ENCODE measurements at places on chromosomes 1 and 21.

GRCh38 chr1:50416553-50417453 lies 6.4 kb downstream of the DMRTA2 start:
- H3K27ac ChIP-seq, result no peak overlapping the region
- DNase-seq, result no peak
- H3K4me1 ChIP-seq, result no peaks in the 10 kb centered on the region
- H3K4me3 ChIP-seq, result no peak overlapping the region

GRCh38 chr1:204782118-204782700 lies 88.5 kb upstream of the NFASC start:
- H3K4me1 ChIP-seq, result no peaks in the 10 kb centered on the region
- no peaks in the 10 kb centered on the region for H3K36me3 ChIP-seq
- no peaks in the 10 kb centered on the region for H3K27me3 ChIP-seq
- no peak overlapping the region for H3K4me3 ChIP-seq
- H3K27ac ChIP-seq, result no peak overlapping the region

- H3K36me3 ChIP-seq, result no peaks in the 10 kb centered on the region
- no peaks in the 10 kb centered on the region for H3K4me1 ChIP-seq
- no peak overlapping the region for H3K4me3 ChIP-seq
- no peak for DNase-seq
- H3K27ac ChIP-seq, result no peak overlapping the region
- H3K27me3 ChIP-seq, result no peaks in the 10 kb centered on the region
These were observed 41.7 kb downstream of the EDN2 start for GRCh38 chr1:41442697-41443251.

DNA sequence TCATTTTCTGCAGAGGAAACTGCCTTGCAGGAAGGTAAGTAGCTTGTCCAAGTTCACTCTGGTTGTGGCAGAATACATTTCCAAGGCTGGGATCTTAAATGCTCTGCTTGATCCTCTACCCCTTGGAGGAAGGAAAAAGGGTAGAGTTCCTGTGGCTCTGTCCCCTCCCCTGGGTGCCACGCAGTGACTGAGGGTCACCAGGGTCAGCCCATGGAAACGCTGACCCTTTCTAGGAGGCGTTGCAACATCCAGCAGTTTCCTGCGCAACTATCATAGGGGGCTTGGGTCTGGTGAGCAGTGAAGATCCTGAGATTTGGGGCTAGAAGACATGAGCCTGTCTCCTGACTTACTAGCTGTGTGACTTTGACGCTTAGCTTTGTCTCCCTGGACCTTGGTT lies 29.4 kb upstream of the EPS8L3 start:
- no peaks in the 10 kb centered on the region for H3K27me3 ChIP-seq
- peaks cover 20% of the 10 kb centered on the region for H3K4me1 ChIP-seq
- peak overlapping the region; percentile 57 for H3K27ac ChIP-seq
- peak; percentile 21 for DNase-seq
- H3K36me3 ChIP-seq, result no peaks in the 10 kb centered on the region

DNA sequence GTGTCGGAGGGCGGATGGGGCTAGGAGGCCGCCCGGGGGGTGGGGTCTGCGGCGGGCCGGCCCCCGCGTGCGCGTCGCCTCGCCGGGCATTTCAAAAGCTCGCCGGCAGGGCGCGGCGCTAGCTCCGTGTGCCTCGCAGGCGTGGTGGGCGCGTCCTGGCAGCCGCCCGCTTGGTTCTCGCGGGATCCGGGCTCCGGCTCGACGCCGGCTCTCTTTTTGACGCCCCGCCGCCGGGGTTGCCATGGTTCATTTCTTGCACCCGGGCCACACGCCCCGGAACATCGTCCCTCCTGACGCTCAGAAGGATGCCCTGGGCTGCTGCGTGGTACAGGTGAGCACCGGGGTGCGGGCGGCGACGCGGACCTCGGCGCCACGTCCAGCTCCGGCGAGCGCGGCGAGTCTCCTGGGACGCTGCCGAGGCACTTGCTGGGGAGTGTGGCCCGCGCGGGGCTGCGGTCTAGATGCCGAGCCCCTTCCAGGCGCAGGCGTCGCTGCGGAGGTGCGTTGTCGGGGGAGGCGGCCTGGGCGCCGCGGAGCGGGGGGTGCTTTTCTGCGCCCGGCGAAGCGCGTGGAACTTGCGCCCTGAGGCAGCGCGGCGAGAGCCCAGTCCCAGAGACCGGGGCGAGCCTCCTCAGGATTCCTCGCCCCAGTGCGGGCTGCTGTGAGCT lies at the start of gene ZYG11A:
TSS of gene ZYG11A (plus strand) at position 118 of the 668 bp plus-strand sequence. CDS start at position 242, 124 bp downstream.
- peak; percentile 50 for DNase-seq
- no peaks in the 10 kb centered on the region for H3K36me3 ChIP-seq
- peak within 1 kb of the TSS; percentile 31 for H3K4me3 ChIP-seq
- H3K4me1 ChIP-seq, result peaks cover 6% of the 10 kb centered on the region
- H3K27ac ChIP-seq, result no peak within 1 kb of the TSS

- H3K27ac ChIP-seq, result no peak overlapping the region
- no peak for DNase-seq
- H3K27me3 ChIP-seq, result no peaks in the 10 kb centered on the region
- no peaks in the 10 kb centered on the region for H3K4me1 ChIP-seq
These were observed 323.3 kb downstream of the KCTD3 start for GRCh38 chr1:215890438-215890837.

DNA sequence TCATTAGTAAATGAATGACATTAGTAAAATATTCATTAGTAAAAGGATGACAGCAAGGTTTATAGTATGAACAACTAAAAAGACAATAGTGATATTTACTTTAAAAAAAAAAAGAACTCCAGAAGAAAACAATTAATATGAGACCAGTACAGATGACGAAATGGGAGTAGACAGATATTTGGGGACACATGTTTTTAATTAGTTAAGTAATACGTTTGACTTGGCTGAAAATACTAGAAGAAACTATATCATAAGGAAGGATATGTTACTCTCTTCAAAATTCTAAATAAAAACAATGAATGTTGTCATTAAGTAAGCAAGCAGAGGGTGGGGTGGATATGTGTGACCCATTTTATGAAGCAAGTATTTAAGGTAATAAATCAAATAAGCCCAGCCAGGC lies 61.9 kb downstream of the GPATCH2 start:
- H3K4me1 ChIP-seq, result no peaks in the 10 kb centered on the region
- no peak for DNase-seq
- no peak overlapping the region for H3K4me3 ChIP-seq
- H3K36me3 ChIP-seq, result no peaks in the 10 kb centered on the region
- no peak overlapping the region for H3K27ac ChIP-seq

DNA sequence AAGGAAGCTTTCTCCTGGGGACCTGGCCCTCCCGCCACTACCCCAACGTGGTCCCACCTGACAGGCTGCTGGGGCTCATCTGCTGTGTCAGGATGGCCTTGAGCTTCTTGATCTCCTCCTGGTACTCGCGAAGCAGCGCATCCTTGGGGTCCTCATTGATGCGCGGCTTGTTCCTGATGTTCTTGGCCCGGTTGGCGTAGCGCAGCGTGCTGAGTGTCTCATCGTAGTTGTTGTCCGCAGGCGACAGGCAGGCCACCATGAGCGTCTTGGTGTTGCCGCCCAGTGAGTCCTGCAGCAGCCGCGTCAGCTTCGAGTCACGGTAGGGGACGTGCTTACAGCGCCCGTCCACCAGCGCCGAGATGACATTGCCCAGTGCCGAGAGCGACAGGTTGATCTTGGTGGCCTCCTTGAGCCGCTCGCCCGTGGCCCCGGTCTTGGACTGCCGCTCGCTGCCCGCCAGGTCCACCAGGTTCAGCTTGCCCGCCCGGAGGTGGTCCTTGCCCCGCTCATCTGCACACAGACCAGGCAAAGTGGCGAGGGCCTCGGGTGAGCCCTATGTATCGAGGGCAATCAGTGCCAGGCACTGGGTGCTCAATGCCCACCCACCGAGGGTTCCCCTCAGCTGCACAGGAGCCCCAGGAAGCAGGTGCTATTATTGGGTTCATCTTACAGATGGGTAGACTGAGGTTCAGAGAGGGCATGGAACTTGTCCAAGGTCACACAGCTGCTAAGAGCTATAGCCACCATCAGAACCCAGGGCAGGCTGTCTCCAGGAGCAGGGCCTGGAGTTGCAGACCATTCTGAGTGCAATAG lies 13.2 kb downstream of the KIF17 start:
- H3K27ac ChIP-seq, result no peak overlapping the region
- no peaks in the 10 kb centered on the region for H3K36me3 ChIP-seq
- no peak overlapping the region for H3K4me3 ChIP-seq
- DNase-seq, result no peak
- no peaks in the 10 kb centered on the region for H3K27me3 ChIP-seq
- no peaks in the 10 kb centered on the region for H3K4me1 ChIP-seq

DNA sequence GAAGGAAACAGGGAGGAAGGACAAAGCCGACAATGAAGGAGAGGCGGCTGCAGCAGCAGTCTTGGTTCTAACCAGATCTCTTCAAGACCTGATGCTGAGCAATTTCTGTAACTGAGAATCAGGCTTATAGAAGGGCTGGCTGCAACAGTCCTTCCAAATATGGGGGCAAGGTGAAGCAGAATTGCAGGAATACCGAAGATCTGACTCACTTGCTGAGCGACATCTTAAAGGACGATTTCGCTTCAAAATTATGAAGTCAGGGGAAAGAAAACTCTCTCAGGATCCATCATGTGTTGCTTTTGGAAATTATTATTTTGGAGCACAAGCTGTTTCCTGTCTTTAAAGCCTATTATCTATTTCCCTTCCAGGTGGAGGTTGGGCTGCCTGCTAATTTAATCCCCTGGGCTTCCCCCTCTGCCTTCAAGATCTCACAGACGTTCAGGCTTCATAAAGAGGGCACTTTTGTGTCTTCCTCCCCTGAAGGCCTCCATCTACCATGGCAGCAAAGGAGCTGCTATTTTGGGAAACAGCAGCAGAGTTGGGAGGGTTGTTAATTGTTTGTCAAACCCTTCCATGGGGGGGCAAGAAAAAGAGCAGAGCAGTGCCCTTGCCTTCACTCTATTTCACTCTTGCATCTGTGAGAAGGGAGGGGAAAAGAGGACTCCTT lies 10.8 kb upstream of the IER5 start:
- H3K27ac ChIP-seq, result no peak overlapping the region
- no peaks in the 10 kb centered on the region for H3K4me1 ChIP-seq
- no peak overlapping the region for H3K4me3 ChIP-seq
- DNase-seq, result no peak
- no peaks in the 10 kb centered on the region for H3K36me3 ChIP-seq
- H3K27me3 ChIP-seq, result no peaks in the 10 kb centered on the region

DNA sequence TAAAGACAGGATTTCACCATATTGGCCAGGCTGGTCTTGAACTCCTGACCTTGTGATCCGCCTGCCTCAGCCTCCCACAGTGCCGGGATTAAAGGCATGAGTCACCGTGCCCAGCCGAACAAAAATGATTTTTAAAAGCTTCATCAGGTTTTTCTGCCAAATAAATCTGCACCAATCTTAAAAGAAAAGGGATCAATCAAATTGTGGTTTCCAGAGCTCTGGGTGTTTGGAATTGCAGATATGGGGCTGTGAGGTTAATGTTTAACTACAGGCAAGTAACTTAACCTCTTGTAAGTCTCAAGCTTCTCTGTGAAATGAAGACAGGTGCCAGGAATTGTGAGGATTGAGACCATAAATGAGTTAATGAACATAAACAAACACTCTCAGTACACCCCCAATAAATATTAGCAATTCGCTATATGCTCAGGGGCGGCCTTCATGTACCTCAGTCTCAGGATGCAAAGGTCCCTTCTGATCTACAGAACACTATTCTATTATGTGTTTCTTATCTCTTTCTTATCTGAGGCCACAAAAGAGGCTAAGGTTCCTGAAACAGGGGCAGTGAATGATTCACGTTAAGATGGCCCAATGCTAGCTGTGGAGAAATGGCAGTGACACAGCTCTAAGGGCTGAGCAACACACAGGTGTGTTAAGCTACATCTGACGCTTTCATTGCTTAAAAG lies 7.1 kb upstream of the GNPAT start:
- H3K27me3 ChIP-seq, result no peaks in the 10 kb centered on the region
- H3K36me3 ChIP-seq, result no peaks in the 10 kb centered on the region
- H3K27ac ChIP-seq, result peak overlapping the region; percentile 78

GRCh38 chr1:208888376-208888775 lies 644.2 kb upstream of the PLXNA2 start:
- no peak overlapping the region for H3K4me3 ChIP-seq
- DNase-seq, result no peak
- no peak overlapping the region for H3K27ac ChIP-seq
- no peaks in the 10 kb centered on the region for H3K4me1 ChIP-seq
- no peaks in the 10 kb centered on the region for H3K36me3 ChIP-seq

GRCh38 chr1:36975642-36976041 lies 58.7 kb downstream of the GRIK3 start:
- no peaks in the 10 kb centered on the region for H3K36me3 ChIP-seq
- no peaks in the 10 kb centered on the region for H3K27me3 ChIP-seq

DNA sequence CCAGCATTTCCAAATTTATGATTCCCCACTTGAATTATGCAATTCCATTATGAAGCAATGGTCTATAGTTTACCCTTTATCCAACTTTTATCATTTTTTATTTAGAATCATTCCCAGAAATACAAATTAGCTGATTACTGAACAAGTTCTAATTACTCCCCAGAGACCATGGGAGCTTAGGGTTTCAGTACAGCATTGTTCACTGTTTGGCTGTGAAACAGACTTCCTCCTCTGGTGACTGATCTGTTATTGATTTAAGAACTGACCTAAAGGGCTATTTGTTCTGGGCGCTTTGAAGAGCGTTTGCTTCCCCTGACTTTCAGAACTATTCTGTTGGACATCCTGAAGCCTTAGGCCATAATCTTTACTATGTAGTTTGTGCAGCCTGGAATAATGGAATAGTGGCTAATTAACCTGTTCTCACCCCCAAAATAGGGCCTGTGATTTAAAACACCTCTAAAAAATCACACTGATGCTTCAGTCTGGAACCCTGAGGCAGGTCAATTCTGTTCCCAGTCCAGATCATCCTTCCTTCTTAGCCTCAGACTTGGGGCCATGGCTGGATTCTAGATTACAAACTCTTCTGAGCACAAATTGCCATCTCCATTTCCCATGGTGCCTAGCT lies 58.7 kb downstream of the ALG14 start:
- H3K4me3 ChIP-seq, result no peak overlapping the region
- H3K27ac ChIP-seq, result no peak overlapping the region
- no peak for DNase-seq

DNA sequence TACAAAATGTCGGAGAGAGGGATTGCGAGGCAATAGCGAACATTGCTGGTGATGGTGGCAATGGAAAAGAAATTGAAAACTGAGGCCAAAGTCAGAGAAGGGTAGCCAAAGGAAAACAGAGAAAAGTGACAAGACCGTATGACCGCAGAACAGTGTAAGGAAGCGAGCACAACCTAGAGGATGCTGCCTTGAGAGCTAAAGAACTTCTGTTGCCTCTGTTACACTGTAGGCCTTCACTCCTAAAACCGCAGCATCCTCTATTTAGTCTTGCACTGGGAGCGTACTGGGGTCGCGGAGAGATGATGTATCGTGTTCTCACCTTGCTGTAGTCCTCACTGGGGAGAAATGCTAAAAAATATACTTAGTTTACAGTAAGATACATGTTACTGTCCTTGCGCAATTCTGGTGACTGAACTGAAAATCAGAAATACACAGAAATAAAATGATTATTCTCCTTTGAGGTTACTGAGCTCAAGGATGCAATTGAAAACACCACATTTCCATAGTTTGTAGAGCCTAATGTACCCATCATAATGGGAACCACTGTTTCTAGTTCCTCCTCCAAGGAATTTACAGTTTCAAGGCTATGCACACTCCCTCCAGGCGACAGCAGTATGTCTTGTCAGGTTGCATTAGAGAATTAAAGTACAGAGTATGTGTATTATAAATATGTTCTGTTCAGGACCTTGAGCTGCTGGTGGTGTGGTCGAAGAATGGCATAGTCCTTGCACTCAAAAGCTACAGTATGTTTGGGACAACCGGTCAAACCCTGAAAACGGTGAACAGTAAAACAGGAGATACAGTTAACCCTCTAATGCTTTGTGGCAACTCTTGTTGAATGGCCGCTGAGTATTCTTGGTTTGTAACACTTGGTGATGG lies 1.3 kb downstream of the NEK7 start:
- H3K36me3 ChIP-seq, result no peaks in the 10 kb centered on the region
- peak; percentile 24 for DNase-seq
- no peaks in the 10 kb centered on the region for H3K27me3 ChIP-seq
- H3K27ac ChIP-seq, result peak overlapping the region; percentile 99
